PC-9 (cell line): ENCODE measurements at places on chromosomes 5 and 9. TPM values are rescaled to one million over a fixed set of nuclear protein-coding genes. Genes with fewer than 3 reads are reported as not detected.
A peak's percentile ranks its signal among the peaks of the same experiment; 100 is the strongest.

Gene CEL
- 2.7 TPM in 2 replicates for total RNA-seq

Gene C9orf85
- 16.8 and 19.0 TPM in 2 replicates for total RNA-seq

Gene LECT2
- total RNA-seq, result not detected in 2 replicates

GRCh38 chr5:163571744-163572143 is 66.3 kb downstream of the MAT2B start:
- H3K4me1 ChIP-seq, result no peaks in the 10 kb centered on the region
- DNase-seq, result no peak
- H3K27me3 ChIP-seq, result peaks cover 43% of the 10 kb centered on the region

- H3K36me3 ChIP-seq, result no peaks in the 10 kb centered on the region
- no peak for DNase-seq
- H3K27ac ChIP-seq, result no peak overlapping the region
- H3K4me3 ChIP-seq, result no peak overlapping the region
Observed at GRCh38 chr9:14080959-14081542, 232.9 kb downstream of the NFIB start.

- no peaks in the 10 kb centered on the region for H3K36me3 ChIP-seq
- H3K4me1 ChIP-seq, result no peaks in the 10 kb centered on the region; the same call in 1 of the 2 replicates
- H3K27ac ChIP-seq, result no peak overlapping the region
- DNase-seq, result no peak
Observed at GRCh38 chr5:137035480-137035878, 463.6 kb downstream of the SPOCK1 start.

DNA sequence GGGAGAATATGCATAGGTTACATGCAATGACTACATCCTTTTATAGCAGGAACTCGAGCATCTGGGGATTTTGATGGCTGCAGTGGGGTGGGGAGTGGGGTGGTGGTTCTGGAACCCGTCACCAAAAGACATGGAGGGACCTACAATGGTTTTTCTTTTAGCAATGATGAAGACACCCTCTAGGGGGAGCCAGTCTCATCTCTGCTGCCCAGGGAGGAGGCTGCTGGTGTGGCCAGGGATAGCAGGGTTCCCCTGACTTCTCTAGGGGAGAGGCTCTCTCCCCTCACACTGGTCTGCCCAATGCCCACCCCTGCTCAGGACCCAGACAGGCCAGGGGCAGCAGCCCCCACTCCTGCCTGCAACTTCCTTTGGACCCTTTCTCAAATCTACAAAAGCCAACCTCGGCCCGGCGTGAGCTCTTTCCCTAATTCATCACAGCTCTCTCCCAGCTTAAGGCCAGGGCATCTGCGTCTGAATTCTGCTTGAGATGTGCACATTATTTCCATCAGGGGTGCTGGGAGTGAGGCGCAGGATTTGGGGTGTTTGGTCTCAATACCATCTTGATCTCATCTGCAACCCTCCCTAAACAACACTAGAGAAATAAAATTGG is 73.6 kb upstream of the RETREG1 start:
- no peaks in the 10 kb centered on the region for H3K27me3 ChIP-seq
- H3K36me3 ChIP-seq, result no peaks in the 10 kb centered on the region
- H3K4me3 ChIP-seq, result no peak overlapping the region
- DNase-seq, result no peak
- H3K4me1 ChIP-seq, result no peaks in the 10 kb centered on the region

- H3K27ac ChIP-seq, result 0 out of 2 replicates have a peak overlapping the region, but pooled peaks have one; percentile 13
- no peaks in the 10 kb centered on the region for H3K36me3 ChIP-seq
- H3K27me3 ChIP-seq, result no peaks in the 10 kb centered on the region
- peaks cover 16% of the 10 kb centered on the region for H3K4me1 ChIP-seq
Observed at GRCh38 chr5:38650540-38650939, 94.1 kb upstream of the LIFR start.

DNA sequence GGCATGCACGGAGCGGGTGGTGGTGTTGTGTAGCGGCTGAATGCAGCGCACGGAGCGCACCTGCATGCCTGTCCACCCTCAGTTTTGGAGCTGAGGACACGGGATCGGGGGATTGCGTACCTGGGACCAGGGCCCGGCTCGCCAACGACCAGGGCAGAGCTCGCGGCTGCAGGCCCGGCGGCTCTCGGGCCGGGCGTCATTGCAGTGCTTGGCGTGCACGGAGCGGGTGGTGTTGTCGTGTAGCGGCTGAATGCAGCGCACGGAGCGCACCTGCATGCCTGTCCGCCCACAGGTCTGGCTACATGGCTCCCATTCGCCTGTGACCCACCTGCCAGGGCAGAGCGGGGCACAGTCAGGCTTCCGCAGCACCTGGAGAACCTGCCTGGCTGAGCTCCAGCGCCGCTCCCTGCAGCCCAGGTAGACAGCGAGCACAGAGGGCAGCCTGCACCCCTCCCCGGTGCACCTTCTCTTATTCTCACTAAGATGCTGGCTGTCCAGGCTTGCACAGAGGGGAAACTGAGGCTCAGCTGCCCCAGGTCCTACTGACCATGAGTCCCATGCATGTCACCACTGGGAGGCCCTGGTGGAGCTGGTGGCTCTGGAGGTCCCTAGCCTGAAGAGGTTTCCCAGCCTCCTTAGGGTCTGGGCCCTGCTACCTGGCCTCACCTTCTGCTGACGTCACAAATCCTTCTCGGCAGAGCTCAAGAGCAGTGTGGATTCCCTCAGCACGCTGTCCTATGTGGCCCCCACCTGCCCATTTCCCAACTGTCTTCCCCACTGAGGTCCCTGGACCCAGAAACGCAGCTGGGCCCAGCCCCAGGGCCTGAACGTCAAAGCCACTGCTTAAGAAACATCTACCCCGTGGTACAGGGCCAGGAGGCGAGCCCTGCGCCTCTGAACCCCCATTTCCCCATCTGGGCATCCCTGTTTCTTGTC is 64.9 kb downstream of the ZNF354C start:
- H3K27me3 ChIP-seq, result peaks cover 47% of the 10 kb centered on the region
- no peaks in the 10 kb centered on the region for H3K4me1 ChIP-seq
- H3K4me3 ChIP-seq, result no peak overlapping the region
- no peak for DNase-seq
- no peaks in the 10 kb centered on the region for H3K36me3 ChIP-seq
